Effector CD4-positive, alpha-beta T cell (primary cell): ENCODE measurements at places on chromosomes 2 and 18.

DNA sequence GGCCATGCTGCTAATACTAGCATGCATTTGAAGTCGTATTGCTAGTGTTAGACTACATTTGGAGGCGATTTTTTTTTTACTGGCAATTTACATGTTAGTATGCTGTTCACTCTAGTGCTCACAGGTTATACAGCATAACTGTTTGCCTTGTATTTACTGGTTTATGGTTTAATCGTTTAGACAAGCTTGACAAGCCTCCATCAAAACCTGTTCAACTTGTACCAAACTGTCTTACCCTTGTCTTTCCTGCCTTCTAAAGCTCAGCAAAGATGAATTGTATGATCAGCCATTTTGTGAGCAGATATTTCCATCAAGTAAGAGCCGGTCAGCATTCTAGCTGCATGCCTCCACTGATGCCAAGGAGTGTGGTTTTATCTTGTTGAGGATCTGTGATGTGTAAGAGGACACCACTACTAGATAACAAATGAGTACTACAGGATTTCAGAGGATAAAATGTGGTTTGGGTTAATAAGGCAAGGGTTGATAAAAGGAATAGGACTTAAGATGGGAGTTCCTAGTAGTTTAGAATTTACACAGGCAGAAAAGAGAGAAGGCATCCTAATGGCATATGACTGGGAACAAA lies 68.4 kb upstream of the ITM2C start:
- DNase-seq, result no peak

DNA sequence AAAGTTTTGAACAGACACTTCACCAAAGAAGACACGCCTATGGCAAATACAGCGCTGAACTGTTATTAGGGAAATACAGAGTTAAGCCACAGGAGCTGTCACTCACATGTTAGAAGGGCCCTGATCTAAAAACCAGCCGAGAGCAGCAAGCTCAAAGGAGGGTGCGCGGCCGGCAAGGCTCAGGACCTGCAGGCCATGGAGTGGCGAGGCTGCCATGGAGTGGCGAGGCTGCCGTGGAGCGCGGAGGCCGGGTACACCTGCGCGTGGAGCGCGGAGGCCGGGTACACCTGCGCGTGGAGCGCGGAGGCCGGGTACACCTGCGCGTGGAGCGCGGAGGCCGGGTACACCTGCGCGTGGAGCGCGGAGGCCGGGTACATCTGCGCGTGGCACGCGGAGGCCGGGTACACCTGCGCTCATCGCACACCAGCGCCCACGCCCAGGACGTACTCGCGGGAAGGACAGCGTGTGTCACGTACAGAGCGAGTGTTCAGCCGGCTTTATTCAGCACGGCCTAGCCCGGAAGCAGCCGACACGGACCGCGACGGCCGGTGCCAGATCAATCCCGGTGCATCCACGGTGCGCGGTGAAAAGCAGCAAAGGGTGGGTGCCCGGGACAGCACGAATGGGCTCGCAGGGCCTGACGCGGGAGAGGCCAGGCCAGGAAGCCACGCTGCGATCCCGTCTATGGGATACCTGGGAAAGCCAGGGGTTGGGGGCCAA lies 68.8 kb downstream of the SLC66A2 start:
- no peak for DNase-seq

- DNase-seq, result no peak
Observed at GRCh38 chr2:239574434-239575156, 173.8 kb upstream of the HDAC4 start.

DNA sequence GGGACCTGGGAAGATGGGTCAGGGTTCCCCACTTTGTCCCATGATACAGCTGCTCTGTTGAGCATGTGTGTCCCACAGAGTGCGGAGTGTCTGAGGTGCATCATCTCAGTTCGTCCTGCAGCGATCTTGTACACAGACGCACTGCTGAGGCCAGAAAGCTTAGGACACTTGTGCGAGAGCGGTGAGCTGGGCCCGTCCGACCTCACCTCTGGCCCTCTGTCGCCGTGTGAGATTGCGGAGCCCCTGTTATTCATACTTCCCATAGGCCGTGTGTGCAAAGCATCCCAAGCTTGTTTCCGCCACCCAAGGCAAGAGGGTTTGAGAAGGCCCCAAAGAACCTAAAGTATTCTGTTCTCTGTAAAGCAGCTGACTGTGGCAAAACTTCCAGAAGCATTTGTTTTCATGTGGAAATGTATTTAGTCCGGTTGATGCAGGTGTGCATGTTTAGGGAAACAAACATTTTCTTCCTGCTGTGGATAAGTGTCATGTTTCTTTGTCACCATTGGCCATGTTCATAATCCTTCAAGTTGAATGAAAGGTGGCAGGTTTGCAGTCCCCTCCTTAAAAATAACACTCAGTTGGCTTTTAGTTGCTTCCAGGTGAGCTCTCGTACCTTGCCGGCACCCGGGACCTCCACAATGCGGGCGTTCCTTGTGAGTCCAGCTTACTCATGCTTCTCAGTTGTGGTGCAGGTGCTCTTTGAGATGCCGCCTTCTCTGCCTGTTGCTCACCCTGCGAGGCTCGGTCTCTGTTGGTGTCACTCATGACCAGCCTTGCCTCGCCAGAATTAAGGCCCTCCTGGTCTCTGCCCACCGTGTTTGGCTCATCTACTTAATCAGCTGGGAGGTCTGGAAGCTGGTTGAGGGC lies 5.3 kb downstream of the AGAP1 start:
- DNase-seq, result no peak

GRCh38 chr18:76369791-76370190 lies 125.3 kb downstream of the ZNF516 start:
- no peak for DNase-seq
